Bronchial epithelial cell (primary cell): ENCODE measurements at places on chromosomes 1 and 21. TPM values are rescaled to one million over a fixed set of nuclear protein-coding genes. Genes with fewer than 3 reads are reported as not detected.

Gene IGSF3
- total RNA-seq = 37.1 and 66.3 TPM in 2 replicates

Gene ARF1
- total RNA-seq = 240 and 297 TPM in 2 replicates

Gene CYP4A22
- total RNA-seq = not detected in 2 replicates

Gene GPR153
- 16.5 and 44.2 TPM in 2 replicates for total RNA-seq

Gene FCER1G
- 0.26 TPM in 2 replicates for total RNA-seq

Gene AKR7A3
- 0.26 TPM in 2 replicates for total RNA-seq

Gene RPE65
- total RNA-seq = under 0.01 TPM in 1 of 2 replicates, not detected in the other

Gene FTCD
- total RNA-seq = not detected in 2 replicates

Gene CA6
- total RNA-seq = not detected in 2 replicates

Gene GBP3
- total RNA-seq = 3.7 and 16.5 TPM in 2 replicates

GRCh38 chr21:24007592-24007991, 1599.7 kb downstream of the MRPL39 start:
- no peak for DNase-seq

- no peak for DNase-seq
Observed at GRCh38 chr1:209749205-209749604, 6.6 kb upstream of the TRAF3IP3 start.

DNA sequence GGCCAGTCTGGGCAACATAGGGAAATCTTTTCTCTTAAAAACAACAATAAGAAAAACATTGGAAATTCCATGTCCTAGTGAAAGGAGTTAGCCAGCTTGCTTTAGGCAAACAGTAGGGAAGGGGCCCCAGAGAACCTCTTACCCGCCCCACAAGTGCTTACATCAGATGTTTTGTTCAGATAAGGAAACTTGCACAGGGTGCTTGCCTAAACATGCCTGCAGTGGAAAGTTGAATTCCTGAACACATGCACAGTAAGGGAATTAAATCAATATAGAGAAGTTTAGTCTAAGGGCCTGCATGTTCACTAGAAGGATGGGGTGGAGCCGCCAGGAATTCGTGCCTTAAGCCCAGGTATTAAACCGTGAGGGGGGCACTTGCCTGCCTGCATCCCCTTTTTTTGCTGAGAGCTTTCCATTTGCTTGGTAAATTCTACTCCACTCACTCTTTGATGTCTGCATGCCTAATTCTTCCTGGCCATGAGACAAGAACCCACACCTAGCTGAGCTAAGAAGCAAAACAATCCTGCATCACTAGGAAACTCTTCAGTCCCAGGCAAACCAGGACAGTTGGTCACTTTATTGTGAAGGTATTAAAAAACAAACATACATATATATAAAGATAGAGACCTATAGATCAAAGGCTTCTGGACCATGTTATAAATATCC, 499.0 kb downstream of the SIPA1L2 start:
- peak; percentile 91 for DNase-seq

GRCh38 chr1:226428348-226428747, 20.5 kb upstream of the PARP1 start:
- DNase-seq = no peak

GRCh38 chr1:153922076-153922971, 448 bp downstream of the GATAD2B start:
- peak; percentile 42 for DNase-seq

GRCh38 chr1:77303387-77303786, 21.6 kb downstream of the AK5 start:
- DNase-seq = no peak

- peak; percentile 28 for DNase-seq
Observed at GRCh38 chr1:25063591-25064416, 133.7 kb upstream of the RUNX3 start.

GRCh38 chr1:4614371-4615137, 39.9 kb upstream of the AJAP1 start:
- no peak for DNase-seq

GRCh38 chr1:154324241-154324640, 1.1 kb upstream of the ATP8B2 start:
- no peak for DNase-seq

DNA sequence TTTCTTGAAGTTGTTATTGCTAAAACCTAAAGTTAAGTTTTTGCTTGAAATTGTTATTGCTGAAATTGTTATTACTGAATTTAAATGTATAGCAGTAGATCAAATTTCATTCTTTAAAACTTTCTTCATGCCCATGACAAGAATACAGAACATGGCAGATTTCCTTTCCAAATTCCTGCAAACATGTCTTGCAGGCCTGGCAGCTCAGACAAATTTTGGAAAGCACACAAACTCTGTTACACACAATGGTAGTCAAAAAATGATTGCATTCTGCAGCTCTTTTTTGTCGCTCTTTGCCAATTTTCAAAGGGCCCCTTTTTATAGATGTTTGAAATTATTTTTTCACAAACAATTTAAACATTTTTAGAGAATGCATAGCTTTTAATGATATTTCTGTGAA, 1292.3 kb upstream of the B3GALT2 start:
- no peak for DNase-seq

GRCh38 chr21:32494934-32495709, 82.6 kb downstream of the EVA1C start:
- DNase-seq = peak; percentile 70

- DNase-seq = peak; percentile 67
Observed at GRCh38 chr1:109275706-109276345, 7.1 kb downstream of the PSRC1 start.

- DNase-seq = peak; percentile 49
Observed at GRCh38 chr1:66527686-66528085, 6.3 kb upstream of the SGIP1 start.

DNA sequence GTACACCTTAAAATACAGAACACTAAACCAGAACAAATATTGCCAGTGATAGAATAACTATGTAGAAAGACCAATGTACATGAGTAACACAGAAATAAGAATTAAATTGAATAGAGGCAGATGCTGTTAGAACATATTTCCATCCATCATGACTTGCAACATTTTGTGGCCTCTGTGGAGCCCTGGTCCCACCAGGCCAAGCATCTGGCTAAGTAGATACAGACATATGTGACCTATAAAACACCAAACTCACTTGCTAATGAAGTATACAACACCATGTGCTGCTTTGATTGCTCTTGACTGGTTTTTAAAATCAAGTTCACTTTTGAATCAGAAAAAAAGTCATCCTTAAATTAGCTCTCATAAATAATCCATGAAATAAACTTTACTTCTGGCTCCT, 20.5 kb downstream of the SLC19A2 start:
- no peak for DNase-seq

- DNase-seq = no peak
Observed at GRCh38 chr1:33014464-33015163, 22.1 kb downstream of the AK2 start.

DNA sequence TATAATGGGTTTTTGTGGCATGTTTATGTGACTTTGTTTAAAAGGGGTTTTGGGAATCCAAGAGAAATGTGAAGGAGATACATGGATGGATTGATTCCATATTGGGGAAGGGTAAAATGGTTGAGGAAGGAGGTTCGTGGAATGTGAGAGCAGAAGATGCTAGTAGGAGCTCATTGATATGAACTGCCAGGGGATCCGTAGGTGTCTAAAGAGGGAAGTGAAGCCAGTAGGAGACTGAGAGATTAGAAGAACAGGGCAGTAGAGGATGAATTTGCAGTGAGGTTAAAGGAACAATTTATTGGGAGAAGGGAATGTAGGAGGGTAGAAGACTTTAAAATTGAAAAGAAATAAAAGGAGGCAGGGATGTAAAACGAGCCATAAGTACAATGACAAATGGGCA, 252.6 kb downstream of the GPR52 start:
- no peak for DNase-seq

- peak; percentile 57 for DNase-seq
Observed at GRCh38 chr1:27044613-27045151, 32.0 kb upstream of the TENT5B start.

GRCh38 chr1:116690849-116691406, 23.4 kb upstream of the IGSF3 start:
- no peak for DNase-seq

- DNase-seq = peak; percentile 8
Observed at GRCh38 chr1:49626472-49626871, 397.3 kb downstream of the AGBL4 start.

- DNase-seq = no peak
Observed at GRCh38 chr1:243715285-243715684, 134.8 kb downstream of the AKT3 start.

GRCh38 chr1:15683345-15684039, 628 bp upstream of the PLEKHM2 start:
- DNase-seq = no peak

- no peak for DNase-seq
Observed at GRCh38 chr1:177283380-177283779, 112.6 kb downstream of the BRINP2 start.

DNA sequence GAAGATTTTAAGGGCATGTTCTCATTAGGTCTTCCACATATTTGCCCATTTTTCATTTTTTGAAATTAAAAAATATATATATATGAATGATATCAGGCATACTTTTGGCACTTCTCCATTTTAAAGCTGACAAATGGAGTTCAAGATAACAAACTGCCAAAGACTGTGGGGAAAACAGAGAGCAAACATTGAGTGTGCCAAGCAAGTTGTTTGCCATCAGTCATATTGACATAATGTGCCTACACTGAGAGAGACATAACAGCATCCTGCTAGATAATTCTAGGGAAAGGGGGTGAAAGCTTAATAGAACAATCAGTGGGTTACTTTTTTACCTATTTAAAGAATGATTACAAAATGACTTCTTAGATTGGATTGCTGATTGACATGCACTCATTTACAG, 529.4 kb upstream of the CXADR start:
- no peak for DNase-seq

DNA sequence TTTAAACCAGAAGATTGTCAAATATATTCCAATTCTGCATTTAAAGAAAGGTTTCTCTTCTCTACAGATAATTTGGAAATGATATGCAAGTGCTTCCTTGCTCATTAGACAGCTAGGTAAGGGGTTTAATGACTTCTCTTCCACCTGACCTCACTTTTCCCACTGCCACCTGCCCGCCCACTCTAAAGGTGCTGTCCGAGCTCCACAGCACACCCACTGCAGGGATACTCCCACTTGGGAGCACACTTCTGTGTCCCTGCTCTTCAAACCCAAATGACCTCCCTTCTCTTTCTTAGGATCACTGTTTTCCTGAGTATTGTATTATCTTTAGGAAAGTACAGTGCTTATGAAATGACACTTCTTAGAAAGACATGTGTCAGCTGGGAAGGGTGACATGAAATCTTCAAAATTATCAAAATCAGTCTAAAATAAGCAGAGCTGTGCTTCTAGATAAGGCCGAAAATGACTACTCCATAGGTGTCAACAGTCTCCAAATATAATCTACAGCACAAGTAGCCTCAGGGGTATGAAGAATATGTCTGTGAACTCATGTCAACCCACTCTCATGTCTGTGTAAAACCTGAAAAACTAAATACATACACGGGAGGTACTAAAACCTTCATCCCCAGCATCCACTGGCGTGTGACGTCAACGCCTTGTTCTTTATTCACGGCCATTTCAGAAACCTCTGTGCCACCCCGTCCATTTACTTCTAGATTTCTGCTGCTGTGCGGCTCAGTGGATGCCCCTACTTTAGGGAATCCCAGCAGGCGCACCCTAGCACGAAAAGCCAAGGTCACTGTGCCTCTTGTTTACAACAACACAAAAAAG, 71.0 kb downstream of the SLC45A1 start:
- DNase-seq = no peak

- DNase-seq = no peak
Observed at GRCh38 chr1:217009376-217009775, 286.1 kb upstream of the ESRRG start.

DNA sequence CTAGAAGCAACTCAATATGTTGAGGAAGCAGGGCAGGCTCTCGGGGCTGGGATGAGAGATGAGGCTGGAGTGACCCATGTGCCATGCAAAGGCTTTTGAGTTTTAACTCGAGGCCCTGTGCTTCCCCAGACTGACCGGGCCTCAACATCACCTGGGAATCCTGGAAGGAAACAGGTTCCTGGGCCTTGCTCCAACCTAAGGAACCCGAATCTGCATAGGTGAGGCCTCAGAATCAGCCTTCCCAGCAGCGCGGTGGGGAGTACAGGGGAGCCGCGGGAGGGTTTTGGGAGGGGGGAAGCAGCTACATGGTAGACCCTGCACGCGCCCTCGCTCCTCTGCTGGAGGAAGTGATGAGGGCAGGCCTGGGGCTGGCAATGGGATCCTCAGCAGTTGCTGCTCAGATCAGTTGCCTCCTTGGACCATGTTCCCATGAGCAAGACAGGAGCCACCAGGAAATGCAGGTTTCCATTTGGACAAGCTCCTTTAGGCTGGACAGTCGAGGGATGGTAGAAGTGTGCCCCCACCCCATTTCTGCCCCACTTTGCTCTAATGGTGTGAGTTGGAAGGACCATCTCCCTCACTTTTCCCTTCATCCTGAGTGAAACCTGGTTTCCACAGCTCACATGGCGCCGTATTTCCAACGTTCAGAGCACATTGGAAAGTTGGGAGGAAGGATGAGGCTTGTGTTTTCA, 4.5 kb upstream of the KIAA1614 start:
- DNase-seq = no peak

GRCh38 chr1:208105756-208106155, 138.4 kb downstream of the PLXNA2 start:
- no peak for DNase-seq

DNA sequence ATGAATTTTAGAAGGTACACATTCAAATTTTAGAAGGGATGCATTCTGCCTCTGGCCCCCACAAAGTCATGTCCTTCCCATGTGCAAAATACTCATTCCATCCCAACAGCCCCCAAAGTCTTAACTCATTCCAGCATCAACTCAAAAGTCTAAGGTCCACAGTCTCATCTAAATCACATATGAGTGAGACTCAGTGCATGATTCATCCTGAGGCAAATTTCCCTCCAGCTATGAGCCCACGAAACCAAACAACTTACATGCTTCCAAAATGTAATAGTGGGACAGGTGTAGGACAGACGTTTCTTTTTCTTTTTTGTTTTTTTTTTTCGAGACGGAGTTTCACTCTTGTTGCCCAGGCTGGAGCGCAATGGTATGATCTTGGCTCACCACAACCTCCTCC, 12.5 kb upstream of the WNT2B start:
- DNase-seq = peak; percentile 25

DNA sequence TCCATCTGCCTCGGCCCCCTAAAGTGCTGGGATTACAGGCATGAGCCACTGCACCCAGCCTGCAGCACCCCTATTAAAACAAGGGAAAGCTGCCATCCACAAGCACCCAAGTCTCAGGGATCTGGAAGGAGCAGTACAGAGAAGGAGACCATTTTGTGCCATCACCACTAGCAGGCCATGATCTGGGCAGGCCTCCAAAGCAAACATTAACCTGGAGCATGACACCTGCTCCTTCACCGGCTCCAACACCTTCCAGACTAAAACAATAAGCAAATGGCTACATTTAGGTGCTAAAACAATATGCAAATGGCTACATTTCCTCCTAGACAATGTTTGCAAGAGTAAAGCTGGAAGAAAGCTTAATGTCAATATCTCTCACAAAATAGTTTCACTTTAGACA, 16.7 kb downstream of the MEAF6 start:
- no peak for DNase-seq

- DNase-seq = peak; percentile 98
Observed at GRCh38 chr1:193971595-193971994, 785.2 kb upstream of the B3GALT2 start.

- no peak for DNase-seq
Observed at GRCh38 chr1:197810812-197811211, 35.5 kb upstream of the DENND1B start.

- peak; percentile 42 for DNase-seq
Observed at GRCh38 chr1:223652436-223652941, 13.0 kb downstream of the CAPN8 start.

GRCh38 chr1:119743776-119744597, 24.7 kb downstream of the HMGCS2 start:
- peak; percentile 57 for DNase-seq
